COLO829 (cell line): ENCODE measurements at places on chromosomes 13 and 19.

DNA sequence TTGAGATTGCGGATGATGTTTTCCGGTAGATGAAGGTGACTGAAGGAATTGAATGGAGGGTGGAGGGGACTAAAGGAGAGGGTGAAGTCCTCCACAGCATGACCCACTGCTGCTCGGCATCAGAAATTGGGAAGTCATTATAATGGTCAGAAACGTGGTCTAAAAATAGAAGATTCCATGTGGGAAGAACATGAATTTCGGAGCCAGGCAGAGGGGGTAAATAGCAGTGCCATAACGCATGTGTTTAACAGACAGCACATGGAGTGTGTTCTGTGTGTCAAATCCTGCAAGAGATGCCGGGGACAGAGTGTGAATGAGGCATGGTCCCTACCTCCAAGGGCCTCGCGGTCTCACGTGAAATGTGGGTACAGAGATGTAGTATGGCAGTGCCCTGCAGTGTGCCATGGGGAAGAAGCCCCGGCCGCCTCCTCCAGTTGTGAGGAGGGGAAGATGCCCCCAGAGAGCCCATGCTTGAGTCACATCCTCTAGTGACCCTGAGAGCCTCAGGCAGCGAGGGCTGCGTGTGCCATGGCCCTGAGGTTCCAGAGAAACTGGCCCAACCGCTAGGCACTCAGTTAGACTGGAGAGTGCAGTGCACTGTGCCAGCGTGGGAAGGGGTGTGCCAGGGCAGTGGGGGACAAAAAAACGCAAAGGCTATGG is 106.1 kb downstream of the COL4A2 start:
- DNase-seq = no peak

DNA sequence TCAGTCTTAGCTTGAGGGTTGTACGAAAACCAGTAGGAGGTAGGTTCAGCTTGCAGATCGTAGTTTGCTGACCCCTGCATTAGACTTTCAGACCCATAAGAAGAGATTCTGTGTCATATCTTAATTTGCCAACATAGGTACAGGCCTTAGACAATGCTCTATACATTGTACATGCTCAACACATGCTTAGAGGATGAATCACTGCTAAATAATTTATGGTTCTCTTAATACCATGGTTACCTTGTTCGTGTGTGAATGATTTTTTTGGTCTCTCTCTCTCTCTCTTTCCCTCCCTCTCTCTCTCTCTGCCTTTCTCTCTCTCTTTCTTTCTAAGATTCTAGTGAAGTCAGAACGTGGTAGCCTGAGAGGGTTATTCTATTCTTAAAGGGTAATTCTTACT is 112.2 kb downstream of the FGF14 start:
- no peak for DNase-seq

GRCh38 chr13:76778853-76779252 is 107.4 kb downstream of the KCTD12 start:
- DNase-seq = no peak

- no peak for DNase-seq
These were observed 105.1 kb downstream of the DNAJC15 start for GRCh38 chr13:43128504-43128961.

DNA sequence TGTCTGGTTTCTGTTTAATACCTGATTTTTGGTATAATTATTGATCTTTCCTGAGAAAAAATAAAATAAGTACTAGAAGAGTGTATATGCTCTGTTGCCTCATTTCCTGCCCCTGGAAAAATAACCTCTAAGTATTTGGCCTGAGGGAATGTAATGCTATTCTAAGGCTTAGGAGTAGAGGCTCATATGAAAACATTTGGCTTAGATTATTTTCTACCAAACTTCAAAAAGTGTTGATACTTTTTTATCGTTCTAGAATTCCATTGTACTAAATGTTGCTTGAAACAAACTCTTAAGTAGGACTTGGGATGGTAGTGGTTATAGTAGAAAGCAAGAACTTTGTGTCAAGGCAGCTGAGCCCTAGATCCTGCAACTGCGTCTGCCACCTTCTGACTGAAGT is 57.8 kb downstream of the COG3 start:
- no peak for DNase-seq

DNA sequence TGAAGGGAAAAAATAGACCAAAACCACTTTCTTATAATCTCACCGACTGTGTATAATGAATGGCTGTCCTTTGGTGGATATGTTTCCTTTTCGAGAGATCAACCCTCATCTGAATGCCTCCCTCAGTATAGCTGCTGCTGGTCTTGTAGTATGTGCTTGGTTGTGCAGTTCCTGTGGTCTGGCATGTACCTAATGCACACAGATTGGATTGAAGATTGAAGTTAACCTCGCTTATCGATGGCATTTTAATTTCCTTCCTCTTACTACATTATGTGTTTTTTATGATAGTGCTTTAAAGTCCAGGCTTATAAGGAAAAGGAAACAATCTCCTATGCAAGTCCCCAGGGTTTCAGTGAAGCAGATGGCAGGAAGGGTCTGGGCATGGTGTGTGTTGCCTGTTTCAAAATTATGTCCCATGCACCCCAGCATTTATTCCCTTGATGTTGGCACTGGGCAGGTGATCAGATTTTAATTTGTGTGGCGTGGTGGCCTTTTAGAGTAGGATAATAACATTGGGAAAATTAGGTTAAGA is 334.1 kb downstream of the SHISA2 start:
- DNase-seq = no peak

- peak; percentile 52 for DNase-seq
These were observed 730 bp downstream of the NRTN start for GRCh38 chr19:5805462-5806132.

DNA sequence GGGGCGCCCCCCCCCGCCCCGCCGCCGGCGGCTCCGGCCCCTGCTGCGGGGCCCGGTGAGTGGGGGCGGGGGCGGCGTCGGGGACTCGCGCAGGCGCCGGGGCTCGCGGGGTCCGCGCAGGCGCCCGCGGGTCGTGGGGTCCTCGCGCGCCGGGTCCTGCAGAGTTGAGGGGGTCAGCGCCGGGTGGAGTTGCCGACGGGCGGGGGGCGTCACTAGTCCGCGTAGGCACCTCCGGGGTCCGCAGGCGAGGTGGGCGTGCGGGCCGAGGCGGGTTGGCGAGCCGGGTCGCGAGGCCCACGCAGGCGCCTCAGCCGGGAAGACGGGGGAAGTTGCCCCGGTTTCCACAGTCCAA is 365 bp downstream of the PPP6R1 start:
- DNase-seq = no peak

GRCh38 chr13:74015137-74015536 is 119.1 kb downstream of the KLF12 start:
- no peak for DNase-seq

DNA sequence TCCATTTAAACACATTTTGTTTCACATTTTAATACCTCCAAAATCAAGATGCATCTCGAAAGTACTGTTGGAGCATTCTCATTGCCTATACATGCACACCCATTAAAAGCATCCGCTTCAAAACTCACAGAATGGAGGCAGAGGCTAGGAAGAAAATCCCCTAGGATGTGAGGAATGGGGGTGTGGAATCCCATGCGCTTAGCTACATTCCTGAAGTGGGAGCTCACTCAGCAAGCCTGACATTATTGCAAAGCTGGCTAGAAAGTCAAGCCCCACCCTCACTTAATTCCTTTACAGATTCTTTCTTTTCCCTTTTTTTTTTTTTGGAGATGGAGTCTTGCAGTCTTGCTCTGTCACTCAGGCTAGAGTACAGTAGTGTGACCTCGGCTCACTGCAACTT is 4.6 kb upstream of the FAM32A start:
- no peak for DNase-seq
